ENCODE measurements at places on chromosomes 6 and 20.

DNA sequence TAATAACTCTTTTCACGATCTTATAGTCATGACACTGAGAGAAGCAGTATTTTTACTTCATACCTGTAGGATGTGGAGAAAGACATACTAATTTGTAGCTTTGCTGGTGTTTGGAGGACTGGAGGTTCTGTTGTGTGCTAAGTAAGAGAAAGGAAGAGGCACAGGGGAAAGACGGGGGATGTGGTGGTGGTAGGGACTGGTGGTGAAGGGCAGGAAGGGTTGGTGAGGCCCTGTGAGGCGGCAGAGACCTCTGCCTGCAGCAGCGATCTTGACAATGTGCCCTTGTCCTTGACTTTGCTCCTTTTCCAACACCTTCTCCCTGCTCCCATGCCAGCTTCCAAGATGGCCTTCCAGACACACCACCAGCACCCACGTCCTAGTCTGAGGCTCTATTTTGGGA, 32.6 kb upstream of the MPC1 start:
- no peak for DNase-seq

DNA sequence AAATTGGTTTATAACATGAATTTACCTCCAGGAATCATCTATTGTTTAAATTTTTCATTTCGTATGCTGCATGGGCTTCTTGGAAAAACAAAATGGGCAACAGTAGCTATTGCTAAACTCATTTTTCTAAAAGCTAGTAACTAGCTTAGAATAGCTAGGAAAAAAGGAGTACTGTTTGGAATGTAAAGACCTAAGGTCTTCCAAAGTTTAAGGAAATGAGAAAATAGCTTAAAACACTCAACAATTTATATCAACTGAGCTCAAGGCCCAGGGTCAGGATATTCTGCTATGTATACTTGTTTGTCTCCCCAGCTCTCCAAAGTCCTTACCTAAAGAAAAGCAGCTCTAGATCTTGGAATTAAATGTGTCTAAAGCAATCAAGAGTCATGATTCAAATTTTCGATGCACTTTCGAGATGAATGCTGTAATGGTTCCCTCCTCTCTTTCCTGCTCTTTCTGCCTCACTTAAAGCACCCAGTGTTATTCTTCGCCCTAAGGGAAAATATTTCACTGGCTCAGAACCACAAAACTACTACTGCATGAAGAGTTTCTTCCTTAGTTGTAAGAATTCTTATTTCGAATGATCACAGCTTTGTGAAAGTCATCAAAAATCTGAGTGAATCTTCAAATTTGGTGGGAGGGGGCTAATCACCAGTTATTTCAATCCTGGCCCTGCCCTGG, 41.6 kb downstream of the LYRM4 start:
- no peak for DNase-seq

GRCh38 chr6:136749359-136749997, 42.8 kb downstream of the MAP3K5 start:
- peak; percentile 2 for DNase-seq

GRCh38 chr20:51374456-51374830, 168.1 kb downstream of the NFATC2 start:
- DNase-seq = no peak

GRCh38 chr20:40278673-40279072, 410.4 kb downstream of the MAFB start:
- DNase-seq = no peak

DNA sequence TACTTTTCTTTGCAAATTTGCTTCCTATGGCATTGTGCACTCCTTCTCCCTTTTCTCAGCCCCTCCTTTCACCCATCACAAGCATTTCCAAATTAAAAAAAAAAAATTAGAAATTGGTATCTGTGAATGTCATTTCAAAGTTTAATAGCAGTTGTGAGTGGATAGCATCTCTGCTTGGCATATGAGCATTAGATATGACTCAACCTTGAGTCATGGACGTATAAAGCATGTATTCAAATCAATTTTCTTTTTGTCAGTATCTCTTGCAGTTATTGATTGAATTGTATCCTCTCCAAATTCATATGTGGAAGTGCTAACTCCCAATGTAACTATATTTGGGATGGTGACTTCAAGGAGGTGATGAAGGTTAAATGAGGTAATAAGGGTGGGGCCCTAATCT, 60.1 kb upstream of the MAP3K7 start:
- DNase-seq = no peak

DNA sequence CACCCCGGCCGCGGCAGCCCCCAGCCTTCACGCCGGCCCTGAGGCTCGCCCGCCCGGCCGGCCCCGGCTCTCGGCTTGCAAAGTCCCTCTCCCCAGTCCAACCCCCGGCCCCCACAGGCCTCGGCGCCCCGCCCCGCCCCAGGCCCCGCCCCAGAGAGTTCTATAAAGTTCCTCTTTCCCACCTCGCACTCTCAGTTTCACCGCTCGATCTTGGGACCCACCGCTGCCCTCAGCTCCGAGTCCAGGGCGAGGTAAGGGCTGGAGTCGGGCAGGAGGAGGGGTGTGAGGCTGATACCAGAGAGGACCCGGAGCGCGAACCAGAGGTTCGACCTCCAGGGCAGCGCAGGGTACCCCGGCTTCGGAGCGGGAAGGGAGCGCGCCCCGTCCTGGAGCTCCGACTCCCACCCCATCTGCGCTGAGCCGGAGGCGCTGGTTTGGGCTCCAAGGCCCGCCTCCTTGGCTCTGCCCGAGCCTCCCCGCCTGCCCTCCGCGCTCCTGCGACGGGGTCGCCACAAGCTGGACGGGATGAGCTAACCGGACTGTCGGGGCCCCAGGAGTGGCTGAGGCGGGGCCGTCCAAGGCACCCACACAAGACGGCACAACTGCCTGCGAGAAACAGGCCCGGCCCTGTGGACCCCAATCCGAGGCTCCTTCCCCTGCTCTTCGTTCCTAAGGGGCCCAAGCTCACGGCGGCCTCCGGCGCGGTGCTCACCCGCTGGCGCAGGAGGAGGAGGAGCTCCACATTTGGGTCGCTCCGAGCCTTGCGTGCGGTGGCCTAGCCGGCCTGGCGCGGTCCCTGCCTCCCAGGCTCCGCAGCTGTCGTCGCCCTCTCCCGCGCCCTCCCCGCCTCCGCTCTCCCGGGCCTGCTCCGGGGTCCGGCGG, at the start of gene IRF4:
IRF4 (plus strand) TSS at position 194 of the 882 bp plus-strand sequence. CDS start 1,401 bp downstream, outside the sequence.
- DNase-seq = no peak

GRCh38 chr6:137651591-137652335, 157.6 kb upstream of the OLIG3 start:
- DNase-seq = no peak

- DNase-seq = no peak
Observed at GRCh38 chr20:19478320-19478895, 266.0 kb downstream of the SLC24A3 start.

DNA sequence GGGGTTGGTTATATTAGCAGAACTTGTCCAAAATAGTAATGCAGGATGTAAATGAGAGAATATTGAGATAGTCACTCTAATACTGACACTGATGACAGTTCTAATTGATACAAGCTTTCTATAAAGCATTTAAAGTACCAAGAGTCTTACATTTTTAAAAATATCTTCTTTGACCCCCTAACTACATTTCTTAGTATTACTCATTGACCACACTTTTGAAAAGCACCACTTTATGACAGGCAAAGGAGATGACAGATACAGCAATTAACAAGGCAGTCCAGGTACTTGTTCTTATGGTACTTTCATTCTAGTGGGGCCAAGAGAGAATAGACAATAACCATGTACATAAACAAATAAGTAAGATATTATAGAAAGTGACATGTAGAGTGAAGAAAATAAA, 139.4 kb upstream of the EYA4 start:
- DNase-seq = no peak

DNA sequence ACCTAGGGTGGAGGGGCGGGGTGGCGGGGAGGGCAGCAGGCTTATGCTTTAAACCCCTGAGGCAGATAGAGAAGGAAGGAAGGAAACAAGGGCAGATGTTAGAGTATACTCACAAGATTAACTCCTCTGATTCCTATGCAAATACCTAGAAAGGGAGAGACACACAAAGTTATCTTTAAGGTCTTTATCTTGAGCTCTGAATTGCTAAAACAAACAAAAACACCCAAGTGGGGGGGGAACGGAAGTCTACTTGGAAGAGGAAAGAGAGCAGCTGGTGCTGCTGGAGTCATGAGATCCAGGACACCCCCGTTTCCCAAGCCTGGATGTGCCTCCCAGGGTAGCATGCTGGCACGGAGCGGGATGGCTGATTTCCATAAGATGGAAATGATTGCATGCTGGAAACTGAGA, 43.4 kb downstream of the PLAGL1 start:
- no peak for DNase-seq

DNA sequence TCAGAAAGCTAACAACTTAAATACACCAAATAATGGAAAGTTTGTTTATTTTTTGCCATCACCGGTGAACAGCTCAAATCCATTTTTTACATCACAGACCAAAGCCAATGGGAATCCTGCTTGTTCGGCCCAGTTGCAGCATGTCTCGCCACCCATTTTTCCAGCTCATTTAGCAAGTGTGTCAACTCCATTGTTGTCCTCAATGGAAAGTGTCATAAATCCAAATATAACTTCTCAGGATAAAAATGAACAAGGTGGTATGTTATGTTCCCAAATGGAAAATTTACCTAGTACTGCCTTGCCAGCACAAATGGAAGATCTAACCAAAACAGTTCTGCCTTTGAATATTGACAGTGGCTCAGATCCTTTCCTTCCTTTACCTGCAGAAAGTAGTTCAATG, 65.3 kb upstream of the SMIM8 start:
- no peak for DNase-seq

- no peak for DNase-seq
Observed at GRCh38 chr6:18380158-18380836, 6.9 kb upstream of the RNF144B start.

GRCh38 chr20:44115762-44116644, 71.0 kb downstream of the JPH2 start:
- DNase-seq = no peak

DNA sequence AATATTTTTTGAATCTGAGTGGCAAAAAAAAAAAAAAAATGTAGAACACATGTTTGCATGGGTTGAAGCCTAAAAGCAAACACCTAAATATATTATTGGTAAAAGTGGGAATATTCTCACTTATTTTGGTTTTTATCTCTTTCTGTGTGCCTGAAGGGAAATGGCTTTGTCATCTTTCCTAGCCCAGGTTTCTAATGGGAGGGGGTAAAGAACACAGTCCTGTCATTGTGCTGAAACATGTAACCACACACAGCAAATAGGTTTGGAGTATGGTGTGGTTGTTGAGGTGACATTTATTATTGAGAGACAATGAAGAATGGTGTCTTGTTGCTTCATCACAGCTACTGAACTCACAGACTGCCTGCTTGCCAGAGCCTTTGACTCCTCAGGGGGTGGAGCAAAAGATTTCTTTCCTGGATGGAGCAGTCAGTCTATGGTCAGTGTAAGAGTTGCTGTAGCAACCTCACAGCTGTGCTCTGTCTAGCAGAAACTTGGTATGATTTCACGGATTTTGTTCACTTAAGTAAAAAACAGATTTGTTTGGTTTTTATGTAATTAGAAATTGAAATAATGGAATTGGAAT, 70.2 kb downstream of the CEP57L1 start:
- DNase-seq = peak; percentile 37

GRCh38 chr6:20644667-20645370, 110.6 kb downstream of the CDKAL1 start:
- no peak for DNase-seq

DNA sequence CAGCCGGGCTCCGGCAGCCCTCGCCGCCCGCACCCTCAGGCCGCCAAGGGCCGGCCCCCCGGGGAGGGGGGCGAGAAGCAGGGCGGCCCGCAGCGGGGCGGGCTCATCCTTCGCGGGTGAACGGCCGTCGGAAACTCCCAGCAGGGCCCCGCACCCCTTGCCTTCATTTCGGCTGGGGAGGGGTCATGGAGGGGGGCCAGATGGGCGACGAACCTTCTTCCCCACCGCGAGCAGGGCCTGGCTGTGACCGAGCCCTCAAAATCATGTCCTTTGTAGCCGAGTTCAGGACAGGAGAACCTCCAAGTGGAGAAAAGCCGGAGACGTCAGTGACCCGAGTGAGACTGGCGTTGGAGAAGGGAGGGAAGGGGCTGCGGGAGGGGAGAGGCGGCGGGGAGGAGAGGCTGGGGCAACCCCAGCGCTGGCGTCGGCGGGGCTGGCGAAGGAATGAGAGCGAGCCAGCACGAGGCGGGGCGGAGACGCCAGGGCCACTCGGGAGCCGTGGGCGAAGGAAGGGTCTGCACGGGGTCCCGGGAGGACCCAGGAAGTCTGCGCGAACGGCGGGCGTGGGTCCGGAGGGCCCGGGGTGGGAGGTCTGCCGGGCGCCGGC, 571 bp upstream of the FOXC1 start:
- DNase-seq = peak; percentile 21

- DNase-seq = no peak
Observed at GRCh38 chr6:157335829-157336228, 12.5 kb upstream of the TMEM242 start.

DNA sequence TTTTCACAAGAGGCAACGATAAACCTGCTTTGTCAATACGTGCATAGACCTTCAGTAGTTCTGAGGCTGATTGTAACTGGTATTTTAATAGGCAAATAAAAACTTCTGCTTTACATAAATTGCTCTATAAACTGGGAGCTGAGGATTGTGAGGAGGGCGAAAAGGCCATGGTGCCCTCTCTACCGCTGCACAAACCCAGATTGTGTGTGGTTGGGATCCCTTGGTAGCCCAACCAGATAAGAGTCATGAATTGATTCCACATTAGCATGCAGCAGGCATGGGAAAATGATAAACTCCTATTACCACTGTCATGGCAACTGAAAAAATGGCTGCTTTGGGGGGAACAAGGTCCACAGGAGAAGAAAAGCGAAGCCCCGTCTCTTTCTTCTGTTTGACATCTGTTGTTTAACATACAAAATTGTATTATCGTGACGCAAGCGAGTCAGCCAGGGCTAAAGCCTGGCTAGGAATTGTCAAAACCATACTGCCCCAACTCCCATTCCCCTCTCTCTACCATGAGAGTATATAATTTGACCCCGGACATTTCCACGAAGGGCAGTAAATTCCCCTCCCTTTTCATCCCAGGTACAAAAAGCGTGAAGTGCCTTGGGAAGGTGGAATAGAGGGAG, 157.8 kb upstream of the SALL4 start:
- DNase-seq = no peak

DNA sequence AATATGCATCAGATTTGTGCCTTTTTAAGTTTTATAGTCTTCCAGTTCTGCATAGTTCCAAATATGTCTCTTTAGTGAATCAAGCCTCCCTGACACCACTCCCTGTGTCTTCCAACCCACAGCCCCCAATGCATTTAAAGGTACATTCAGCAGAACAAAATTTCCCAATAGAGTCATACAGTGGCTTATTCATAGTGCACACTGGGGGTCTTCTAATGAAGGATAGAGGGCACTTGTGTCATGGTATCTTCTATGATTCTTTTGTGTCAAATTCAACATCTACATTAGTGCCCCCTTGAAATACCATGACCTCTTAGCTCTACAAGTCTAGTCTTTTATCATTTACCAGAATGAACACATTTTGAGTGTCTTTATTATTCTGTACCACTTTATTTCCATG, 33.8 kb downstream of the FLRT3 start:
- no peak for DNase-seq

DNA sequence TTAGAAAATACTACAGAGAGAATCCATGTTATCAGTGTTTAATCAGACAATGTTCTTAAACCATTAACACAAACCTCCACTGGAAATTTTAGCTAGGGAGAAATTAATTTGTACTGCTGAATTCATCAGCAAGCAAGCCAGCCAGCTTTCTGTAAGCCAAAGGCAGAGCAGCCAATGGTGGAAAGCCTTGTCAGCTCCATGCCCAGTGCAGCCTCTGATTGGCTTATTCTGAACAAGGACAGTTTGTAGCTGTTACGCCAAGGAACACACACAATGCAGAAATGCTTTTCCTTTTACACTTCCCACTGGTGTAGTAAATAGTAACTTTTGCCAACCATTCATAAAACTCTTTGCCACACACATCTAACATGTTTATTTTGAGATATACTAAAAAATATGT, 265.0 kb downstream of the TENT5A start:
- no peak for DNase-seq

- no peak for DNase-seq
Observed at GRCh38 chr6:126535595-126535994, 195.7 kb downstream of the CENPW start.

All from SW480 (cell line).